ENCODE measurements at places on chromosomes 6 and 20. TPM values are rescaled to one million over a fixed set of nuclear protein-coding genes. Genes with fewer than 3 reads are reported as not detected.

The OR2B3 gene
- polyA plus RNA-seq, result not detected

The DEFB132 gene
- polyA plus RNA-seq, result not detected

The COL11A2 gene
- 0.88 TPM for polyA plus RNA-seq

The SLC26A8 gene
- polyA plus RNA-seq, result 0.01 TPM

The SNX3 gene
- 130 TPM for polyA plus RNA-seq

The SPO11 gene
- polyA plus RNA-seq, result not detected

The C20orf141 gene
- not detected for polyA plus RNA-seq

The OR2H2 gene
- polyA plus RNA-seq, result not detected

The THEMIS gene
- 0.10 TPM for polyA plus RNA-seq

The COL20A1 gene
- polyA plus RNA-seq, result not detected

The CD40 gene
- 215 TPM for polyA plus RNA-seq

The ARMH2 gene
- 0.43 TPM for polyA plus RNA-seq

The FAM162B gene
- polyA plus RNA-seq, result not detected

The DNMT3B gene
- polyA plus RNA-seq, result 0.15 TPM

The NKX2-2 gene
- not detected for polyA plus RNA-seq

The CD164 gene
- 108 TPM for polyA plus RNA-seq

The GNAS-AS1 gene
- polyA plus RNA-seq, result not detected

Measured in B cell (primary cell).